Activated CD8-positive, alpha-beta memory T cell treated with anti-CD3 and anti-CD28 coated beads for 4 hours (primary cell): ENCODE measurements at places on chromosomes 5 and 9.

DNA sequence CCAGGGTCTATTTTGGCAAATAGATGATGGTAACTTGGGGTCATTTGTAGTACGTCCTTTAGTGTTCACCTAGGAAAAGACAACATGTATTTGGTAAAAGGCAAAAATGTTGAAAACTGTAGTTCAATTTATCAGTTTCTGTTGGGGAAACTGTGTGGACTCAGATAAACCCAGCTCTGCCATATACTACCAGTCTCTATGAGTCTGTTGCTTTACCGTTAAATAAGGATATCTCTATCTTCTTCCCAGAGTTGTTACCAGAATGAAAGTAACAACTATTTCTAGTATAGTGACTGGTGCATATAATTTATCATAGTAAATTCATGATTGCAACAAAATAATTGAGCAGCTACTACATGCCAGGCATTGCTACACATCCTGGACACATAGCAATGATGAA, 3.8 kb upstream of the IQGAP2 start:
- DNase-seq, result no peak

GRCh38 chr5:39648085-39648847, 223.5 kb upstream of the DAB2 start:
- no peak for DNase-seq

GRCh38 chr9:17744786-17745185, 165.9 kb downstream of the SH3GL2 start:
- DNase-seq, result no peak

DNA sequence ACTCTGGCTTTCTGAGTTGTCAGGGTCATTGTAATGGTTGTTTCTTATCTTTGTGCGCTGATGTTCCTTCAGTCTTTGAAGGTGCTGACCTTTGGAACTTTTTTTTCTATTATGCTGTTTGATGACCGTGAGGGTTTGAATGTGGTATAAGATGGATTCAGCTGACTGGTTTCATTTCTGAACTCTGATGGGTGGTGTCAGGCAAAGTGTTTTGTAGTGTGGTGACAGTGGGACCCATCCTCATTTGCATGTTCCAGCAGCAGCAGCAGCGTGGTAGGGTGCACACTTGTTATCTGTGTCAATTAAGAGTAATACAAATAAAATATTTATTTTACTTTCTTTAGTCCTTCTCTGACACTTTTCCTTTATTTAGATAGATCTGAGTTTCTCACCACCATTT, 227.7 kb upstream of the PRR16 start:
- DNase-seq, result no peak

DNA sequence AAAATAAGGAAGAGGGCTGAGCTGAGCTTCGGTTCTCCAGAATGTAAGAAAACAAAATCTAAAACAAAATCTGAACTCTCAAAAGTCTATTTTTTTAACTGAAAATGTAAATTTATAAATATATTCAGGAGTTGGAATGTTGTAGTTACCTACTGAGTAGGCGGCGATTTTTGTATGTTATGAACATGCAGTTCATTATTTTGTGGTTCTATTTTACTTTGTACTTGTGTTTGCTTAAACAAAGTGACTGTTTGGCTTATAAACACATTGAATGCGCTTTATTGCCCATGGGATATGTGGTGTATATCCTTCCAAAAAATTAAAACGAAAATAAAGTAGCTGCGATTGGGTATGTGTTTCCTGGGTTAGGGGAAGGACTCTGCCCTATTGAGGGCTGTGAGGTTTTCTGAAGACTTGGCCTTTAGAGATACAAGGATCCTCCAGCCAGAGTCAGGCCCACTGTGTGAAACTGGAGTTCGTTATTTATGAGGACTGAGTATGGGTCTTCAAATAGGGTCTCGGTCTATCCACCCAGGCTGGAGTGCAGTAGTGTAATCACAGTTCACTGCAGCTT, 3.8 kb downstream of the EGR1 start:
- no peak for DNase-seq

DNA sequence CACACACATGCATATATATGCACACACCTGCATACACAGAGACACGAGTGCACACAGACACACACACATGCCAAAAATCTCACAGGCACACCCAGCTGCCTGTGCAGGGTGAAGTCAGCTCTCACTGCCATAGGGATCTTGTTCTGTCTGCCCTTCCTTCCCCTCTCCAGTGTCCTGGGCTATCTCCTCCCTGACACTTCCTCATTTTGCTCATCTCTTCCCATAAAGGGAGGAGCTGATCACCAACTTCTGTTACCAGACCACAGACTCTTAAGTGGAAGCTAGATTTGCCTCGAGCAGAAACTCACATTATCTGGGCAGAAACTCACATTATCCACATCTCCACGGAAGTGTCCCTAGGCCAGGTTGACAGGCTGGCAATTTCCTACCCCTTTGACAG, 28.7 kb downstream of the LCP2 start:
- DNase-seq, result no peak

DNA sequence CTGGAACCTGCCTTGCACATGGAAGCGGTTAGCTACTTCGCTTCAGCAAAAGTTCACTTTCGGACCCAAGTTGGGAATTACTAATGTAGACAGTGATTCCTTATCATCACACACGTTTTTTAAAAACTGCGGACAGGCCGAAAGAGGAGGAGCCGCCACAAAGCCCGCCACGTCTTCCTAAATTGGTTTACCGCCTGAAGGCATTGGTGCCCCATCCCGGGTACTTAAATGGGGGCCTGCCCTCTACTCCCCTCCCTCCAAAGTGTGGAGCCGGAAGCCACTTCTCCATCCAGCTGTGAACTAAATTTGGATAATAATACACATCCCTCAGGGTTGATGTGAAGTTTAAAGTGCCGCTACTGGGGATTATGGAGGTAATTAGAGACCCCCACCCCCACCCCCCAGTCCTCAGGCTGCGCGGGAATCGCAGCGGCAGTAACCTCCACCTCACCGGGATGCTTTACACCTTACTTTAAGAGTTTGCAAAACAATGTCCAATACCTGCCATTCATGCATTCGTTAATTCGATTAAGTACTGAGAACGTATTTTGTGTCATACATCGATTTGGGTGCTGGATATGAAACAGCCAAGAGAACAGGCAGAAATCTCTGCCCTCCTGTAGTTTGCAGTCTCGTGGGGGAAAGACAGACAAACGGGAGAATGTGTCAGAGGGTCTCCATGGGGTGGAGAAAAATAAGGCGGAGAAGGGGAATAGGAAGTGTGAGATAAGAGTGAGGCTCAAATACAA, 937 bp upstream of the MACROH2A1 start:
- DNase-seq, result no peak

DNA sequence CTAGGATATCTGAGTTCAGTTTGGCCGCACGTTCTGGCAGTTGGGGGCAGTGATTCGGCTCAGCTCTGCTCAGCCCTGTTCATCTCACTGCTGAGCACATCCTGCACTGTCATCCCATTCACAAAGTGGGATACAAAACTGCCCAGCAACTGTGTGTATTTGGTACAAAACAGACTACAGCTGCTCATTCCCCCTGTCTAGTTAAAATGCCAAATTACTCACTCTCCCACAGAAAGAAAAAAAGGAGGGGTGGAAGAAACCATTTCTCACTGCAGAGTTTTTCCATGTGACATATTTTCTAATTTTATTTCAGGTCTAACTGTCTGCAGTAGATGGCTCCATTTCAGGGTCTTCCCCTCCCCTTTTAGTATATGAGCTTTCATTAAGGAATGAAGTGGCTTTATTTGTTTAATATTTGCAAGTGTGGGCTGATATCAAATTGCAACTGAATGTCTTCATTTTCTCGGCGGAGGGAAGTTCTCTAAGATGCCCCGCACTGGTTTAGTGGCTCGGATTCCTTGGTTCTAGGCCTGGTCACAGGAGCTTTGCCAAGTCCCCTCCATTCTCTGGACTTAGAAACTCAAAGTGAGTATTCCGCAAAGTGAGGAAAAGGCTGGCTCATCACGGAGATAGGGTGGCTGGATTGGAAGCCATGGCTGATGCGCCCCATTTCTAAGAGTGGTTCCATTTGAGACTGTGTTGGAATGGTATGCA, 14.7 kb downstream of the COL15A1 start:
- DNase-seq, result no peak

DNA sequence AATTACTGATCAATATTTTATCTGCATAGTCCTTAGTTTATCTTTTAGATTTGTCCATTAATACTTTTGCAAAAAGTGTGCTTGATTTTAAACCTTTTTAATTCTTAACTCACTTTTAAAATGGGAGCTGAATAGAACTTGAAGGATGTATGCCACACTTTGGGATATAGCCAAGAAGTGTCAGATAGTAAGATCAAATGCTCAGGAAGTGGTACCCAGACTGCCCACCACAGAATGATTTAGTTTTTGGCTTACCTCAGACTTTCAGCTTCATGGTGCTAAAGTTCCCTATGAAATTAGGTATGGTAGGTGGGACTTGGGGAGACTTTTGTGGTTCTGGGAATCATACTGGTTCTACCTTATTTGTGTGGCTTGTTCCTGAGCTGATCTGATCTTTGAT, 14.7 kb downstream of the FOCAD start:
- DNase-seq, result no peak

- DNase-seq, result no peak
Observed at GRCh38 chr5:64612344-64612961, 77.8 kb upstream of the SHISAL2B start.

DNA sequence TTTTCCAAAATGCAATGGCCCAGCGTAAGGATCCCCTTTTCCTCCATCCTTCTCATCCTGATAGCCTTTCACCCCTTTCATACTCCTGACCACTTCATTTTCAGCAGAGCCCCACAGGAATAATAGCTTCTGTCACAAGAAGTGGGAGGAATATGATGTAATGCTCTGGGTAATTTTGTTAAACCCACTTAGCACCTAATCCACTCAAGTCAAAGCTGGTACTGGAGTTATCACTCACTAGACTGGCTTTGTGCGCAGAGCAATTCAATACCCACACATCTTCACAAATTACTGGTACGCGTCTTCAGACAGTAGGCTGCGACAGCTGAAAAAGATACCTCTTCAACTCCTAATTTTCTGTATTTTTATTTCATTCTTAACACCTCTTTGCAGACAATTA, 2232.8 kb upstream of the WWC1 start:
- DNase-seq, result no peak

DNA sequence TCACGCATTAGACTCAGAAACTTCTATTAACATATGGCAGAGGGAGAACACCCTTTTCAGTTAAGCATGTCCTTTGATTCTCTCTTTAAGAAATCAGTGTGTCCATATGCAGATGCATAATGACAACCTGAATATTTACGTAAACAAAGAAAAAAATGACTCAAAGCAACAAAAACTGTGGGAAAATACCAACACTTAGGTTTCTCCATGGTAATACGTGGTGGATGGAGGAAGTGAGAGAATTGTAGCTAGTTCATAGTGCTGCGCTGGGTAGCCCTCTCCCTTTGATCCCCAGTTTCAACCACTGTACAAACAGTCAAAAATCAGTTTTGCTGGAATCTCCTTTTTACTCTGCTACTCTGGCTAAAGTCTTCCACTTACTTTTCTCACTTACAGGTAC, 2.0 kb upstream of the MAP3K1 start:
- no peak for DNase-seq

- no peak for DNase-seq
Observed at GRCh38 chr9:36939655-36940499, 94.2 kb downstream of the PAX5 start.

GRCh38 chr5:9713959-9714586, 83.9 kb upstream of the TAS2R1 start:
- DNase-seq, result no peak

GRCh38 chr9:95055851-95056551, 261.5 kb downstream of the FANCC start:
- no peak for DNase-seq

GRCh38 chr9:87792831-87793288, 66.9 kb downstream of the CTSL start:
- DNase-seq, result peak; percentile 17

GRCh38 chr9:113738496-113738892, 137.6 kb upstream of the ZNF618 start:
- DNase-seq, result no peak
